Activated naive CD8-positive, alpha-beta T cell treated with anti-CD3 and anti-CD28 coated beads, Interleukin-2, amount 50 U/mL, for 16 hours (primary cell): ENCODE measurements at places on chromosomes 2 and 18.

DNA sequence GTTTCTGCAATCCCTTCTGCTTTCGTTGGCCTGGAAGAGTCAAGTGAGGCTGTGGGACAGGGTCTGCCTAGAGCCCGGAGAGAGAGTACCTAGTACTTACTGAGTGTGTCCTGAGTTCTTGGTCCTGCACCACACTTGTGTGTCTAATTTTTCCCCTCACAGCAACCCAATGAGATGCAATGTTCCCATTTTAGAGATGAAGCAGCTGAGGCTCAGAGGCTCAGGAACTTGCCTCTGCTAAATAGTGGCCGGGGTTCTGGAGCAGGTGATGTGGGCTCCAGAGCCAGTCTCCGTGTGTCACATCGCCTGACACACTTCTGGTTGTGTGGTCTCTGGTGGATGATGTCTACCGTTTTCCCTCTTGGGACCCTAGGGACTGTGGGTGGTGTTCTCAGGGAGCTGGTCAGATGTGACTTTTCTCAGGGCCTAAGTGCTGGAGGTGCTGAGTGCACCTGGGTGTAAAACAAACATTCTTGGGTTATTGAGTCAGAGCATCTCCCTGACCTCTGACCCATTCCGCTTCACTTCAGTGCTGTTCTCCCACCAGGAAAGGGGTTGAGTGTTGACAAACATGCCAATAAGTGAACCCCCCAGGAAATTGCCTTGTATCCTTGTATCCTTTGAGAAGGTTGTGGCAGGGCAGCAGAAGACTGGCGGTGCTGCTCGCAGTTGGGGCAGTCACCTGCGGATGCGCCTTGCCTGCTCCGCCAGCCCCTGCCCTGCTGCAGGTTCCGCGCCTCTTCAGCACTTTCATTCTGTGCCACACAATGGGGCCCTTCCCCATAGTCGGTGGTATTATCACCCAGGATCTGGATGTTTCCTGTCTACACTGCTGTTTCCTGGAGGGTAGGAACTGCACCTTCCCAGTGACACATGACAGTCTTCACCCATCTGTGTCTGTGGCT is 32.1 kb downstream of the HK2 start:
- no peak for DNase-seq

DNA sequence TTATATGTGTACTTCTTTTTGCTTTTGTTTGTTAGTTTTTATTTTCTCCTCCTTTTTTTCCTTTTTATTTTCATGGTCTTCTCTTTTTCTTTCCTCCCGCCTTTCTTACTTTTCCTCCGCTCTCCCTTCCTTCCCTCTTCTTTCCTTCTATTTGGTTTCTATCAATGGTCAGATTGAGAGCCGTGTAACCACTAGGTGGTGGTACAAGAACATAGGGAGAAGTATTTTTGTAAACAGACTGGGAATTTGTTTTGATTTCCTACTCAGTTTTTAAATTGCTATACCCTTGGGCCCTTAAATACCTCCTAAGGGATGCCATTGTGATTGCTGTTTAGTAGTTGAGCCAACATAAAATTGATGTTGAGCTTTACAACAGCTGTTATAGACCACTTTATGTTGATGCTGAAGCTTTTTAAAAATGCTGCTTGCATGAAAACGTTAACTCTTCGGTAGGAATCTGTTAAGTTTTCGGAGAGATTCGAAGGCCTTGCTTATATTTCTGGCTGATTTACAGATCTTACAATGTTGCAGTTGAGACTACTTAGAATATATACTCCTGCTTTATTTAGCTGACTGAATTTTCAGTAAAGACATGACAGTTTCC is 124.2 kb downstream of the UBE2E3 start:
- DNase-seq = no peak

DNA sequence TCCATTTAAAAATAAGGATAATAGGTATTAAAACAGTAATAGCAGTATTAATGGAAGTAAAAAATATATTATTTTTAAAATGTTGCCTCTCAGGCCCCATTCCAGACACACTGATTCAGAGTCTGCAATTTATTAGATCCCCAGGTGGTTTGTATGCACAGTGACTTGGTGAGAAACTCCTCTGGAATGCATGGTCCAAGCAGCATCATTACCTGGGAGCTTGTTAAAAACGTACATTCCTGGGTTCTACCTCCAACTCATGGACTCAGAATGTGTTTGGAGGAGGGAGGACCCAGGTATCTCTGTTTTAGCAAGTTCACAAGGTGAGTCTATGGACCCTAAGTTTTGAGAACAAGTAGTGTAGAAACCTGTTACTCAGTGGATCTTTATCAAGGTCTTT is 95.6 kb downstream of the ITGA4 start:
- DNase-seq = no peak

DNA sequence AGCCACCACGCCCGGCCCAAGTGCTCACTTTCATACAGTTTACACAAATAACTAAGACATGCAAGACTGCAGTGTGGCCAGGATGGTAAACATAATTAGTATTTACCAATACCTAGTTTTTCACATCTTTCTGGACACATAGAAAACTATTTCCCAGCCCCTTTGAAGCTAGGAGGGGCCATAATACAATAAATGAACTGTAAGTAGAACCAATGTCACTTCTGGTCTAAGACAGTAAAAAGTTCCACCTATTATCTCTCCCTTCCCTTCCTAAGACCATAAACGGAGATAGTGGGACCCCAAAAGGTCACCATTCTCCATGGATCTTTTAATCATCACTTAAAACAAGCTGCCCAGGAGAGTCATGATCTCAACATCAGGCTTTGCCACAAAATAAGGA is 51.0 kb downstream of the NBAS start:
- DNase-seq = no peak

DNA sequence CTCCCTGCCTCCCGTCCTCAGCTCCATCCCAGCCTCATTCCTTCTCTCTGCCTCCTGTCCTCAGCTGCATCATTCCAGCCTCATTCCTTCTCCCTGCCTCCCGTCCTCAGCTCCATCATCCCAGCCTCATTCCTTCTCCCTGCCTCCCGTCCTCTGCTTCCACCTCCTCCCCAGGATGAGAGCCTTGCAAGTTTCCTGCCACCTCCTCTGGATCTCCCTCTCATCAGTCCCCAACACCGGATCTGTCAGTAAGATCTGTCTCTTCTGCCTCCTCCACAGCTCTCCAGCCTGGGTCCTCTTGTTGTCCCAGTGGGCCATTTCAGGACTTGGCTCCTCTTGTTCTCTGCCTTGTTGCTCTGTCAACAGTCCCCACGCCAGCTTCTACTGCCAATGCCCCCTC is 130.9 kb downstream of the NDUFA10 start:
- no peak for DNase-seq

- no peak for DNase-seq
Observed at GRCh38 chr2:62461707-62462106, 44.3 kb downstream of the TMEM17 start.

DNA sequence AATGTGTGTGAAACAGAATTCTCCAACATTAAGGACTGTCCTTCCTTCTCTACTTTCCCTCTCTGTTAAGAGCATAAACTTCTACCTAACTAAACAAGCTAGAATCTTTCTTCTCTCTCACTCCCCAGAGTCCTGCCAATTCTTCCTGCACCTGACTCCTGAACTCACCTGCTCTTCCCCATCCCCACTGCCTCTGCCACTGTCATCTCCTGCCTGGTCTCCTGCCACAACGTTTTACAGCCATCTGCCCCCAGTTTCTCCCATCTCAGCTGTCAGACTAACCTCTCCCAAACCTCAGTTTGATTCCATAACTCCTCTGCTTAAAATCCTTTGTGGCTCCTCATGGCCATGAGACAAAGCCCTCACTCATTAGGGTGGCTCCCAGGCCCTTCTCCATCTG is 288.3 kb upstream of the FBXO11 start:
- DNase-seq = no peak

- DNase-seq = no peak
Observed at GRCh38 chr18:48752928-48753327, 197.8 kb downstream of the SMAD7 start.

DNA sequence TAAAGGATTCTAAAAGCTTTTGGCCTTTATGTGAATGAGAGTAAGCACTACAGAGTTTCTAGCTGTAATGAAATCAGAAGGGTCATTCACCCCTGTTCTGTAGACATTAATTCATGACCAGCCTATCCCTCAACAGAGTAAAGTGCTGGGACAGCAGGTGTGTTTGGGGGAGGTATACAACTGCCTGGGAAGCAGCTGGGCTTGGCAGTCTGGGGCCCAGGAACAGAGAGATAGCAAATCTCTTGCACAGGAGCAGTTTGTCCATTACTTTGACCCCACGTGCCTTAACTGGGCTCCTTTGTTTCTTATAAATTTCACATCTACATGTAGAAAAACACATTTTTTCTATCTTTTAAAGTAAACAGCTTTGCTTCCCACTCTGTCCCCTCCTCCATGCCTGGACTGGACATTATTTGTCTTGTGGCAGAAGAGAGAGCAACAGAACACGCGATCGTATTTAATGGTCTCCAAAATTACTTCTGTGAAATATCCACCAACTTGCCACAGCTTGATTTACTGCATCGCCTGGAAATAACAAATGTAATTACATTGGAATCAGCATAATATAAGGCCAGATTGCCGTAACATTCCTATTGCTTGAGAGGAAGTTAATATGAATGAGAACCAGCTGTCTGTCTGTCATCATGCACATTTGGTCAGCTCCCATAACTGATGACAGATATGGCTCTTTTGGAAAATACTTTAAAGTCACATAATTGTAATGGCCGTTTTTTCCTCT is 263.8 kb downstream of the RBM43 start:
- DNase-seq = no peak

- no peak for DNase-seq
Observed at GRCh38 chr2:159072795-159073194, 104.4 kb downstream of the TANC1 start.

- DNase-seq = no peak
Observed at GRCh38 chr2:109129921-109130722, 1.1 kb downstream of the SH3RF3 start.

DNA sequence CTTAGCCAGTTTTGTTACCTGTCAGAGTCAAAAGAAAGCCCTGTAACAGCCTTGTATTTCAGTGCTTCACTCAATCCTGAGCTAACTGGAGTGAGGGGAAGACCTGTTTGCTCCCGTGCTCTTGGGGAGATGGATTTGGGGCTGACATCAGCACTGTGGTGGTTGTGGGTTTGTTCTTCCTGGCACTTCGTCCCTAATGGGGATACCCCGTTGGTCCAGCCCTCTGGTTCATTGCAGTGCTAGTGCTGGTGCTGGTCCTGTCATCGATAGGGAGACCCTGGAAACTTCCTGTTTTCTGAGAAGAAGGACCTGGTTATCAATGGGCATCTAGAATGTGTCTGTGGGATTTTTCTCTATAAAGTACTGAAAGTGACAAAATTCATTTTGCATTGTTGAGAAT is 205.4 kb downstream of the ZNF407 start:
- no peak for DNase-seq

DNA sequence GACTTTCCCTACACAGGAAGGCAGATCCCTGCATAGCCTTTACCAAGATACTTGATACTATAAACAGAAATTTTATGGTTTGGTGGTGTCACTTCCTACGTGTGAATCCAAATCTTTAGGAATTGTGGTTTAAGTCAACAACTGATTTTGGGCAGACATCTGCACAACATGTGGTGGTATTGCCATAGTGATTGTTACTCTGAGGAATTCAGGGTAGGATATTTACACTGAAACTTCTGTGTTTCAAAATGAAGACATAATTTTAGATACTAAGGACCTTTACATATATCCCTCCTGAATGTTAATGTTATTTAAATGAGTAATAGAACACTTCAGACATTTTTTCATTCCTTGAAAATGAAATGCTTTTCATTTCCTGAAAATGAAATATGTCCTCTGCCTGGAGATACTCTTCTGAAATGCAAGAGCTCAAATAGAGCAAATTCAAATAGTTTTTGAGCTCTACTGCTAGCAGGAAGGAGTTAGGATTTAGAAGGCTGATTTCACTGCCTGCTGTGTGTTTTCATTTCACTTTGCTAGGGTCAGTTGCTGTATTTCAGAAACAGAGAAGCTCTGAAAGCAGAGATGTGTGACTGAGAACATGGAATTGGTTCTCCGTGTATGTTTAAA is 77.2 kb downstream of the MDH1 start:
- no peak for DNase-seq

DNA sequence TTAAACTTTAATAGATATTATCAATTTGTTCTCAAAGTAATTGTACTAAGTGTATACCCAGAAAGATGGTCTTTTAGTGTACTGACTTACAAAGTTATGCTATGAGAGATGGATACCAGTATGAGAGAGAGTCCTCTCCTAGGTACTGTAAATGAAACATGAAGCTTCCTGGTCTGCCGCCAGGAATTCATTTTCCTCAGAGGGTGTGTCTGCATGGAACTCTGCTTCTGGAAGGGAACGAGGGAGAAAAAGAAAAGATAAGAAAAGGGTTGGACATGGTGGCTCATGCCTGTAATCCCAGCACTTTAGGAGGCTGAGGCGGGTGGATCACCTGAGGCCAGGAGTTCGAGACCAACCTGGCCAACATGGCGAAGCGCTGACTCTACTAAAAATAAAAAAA is 2.2 kb upstream of the SSB start:
- no peak for DNase-seq

GRCh38 chr2:64080179-64080578 is 61.0 kb upstream of the VPS54 start:
- no peak for DNase-seq
